ENCODE measurements at places on chromosomes 11 and 22.

- no peak for DNase-seq
Observed at GRCh38 chr22:48135592-48135991, 1373.1 kb downstream of the TBC1D22A start.

DNA sequence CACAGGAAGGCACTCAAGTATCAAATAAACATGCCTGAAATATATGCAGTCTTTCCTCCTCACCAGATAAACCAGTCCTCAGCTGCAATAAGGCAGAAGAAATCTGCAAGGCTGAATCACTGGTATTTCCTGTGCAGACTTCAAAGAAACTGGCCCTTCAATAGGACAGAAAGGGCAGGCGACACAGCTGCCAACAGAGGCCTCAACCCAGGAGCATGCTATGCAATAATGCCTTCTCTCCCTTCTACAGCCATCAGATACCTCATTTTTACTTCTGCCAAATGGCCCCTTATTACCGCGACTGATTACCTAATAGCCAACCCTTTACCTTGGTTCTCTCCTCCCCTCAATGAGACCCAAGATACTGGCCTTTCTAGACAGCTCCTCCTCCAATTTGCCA is 8.0 kb downstream of the NUMA1 start:
- DNase-seq = no peak

GRCh38 chr11:66612458-66612857 is 4.0 kb upstream of the RBM14 start:
- DNase-seq = no peak

DNA sequence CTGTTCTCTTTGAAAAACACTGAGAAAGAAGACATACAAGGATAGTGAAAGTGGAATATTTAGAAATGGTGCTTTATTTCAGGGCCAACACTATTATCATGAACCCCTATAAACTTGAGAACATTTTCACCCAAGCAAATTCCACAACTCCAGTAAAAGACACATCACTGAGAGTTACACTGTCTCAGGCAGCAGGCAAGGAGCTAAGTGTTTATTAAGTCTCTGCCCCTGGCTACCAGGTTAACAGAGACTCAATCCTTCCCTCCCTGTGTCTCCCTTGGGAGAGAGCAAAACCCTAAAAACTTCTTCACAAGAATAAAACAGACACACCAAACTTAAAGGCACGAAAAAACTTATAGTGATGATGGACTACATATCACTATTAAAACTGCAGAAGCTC is 18.5 kb downstream of the MPPED2 start:
- DNase-seq = no peak

GRCh38 chr22:45781459-45781858 is 109.8 kb downstream of the ATXN10 start:
- no peak for DNase-seq

DNA sequence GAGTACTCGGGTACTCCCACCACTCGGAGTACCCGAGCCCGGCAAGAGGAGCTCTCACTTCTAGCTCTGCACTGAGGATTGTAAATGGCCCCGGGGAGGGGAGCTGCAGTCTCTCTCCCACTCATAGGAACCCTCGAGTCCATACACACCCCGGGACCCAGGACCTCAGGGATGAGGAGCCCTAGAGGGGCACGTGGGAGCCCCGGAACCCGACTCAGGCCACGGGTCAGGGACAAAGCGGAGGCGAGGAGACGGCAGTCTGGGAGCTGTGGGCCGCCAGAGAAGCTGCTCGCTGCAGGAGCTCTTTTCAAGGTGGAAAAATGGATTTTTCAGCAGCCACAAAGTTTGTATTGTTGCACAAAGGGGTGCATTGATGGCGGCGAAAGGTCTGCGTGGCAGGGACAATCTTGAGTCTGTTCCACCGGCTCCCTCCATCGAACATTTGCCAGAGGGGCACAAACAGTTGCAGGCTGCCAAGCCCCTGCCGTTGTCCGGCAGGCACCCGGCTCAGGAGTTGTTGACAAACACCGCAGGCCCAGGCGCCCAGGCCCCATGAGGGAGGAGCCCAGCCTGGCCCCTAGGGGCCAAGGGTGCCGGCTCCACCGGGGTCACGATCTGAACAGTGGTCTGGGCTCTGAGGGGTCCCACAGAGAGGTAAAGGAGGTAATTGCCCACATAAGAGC is 5.7 kb upstream of the FLI1 start:
- no peak for DNase-seq

GRCh38 chr11:76835928-76836612 is 24.6 kb upstream of the ACER3 start:
- DNase-seq = no peak

DNA sequence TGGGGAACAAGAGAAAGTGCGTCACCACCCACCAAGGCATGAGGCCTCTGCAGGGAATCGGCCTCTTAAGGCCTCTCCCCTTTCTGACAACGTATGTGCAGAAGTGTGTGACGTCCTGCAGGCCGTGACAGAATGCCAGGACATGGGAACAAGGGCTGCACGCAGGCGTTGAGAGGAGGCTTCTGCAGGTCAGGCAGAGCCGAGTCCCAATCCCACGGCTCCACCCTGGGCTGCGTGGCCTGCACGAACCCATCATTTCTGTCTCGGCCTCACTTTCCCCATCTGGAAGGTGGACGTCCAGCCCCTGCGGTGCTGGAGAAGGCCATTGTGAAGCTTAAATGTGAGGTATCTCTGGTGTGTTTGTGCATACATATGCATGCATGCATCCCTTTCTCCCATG is 61.8 kb downstream of the SHANK2 start:
- DNase-seq = no peak

DNA sequence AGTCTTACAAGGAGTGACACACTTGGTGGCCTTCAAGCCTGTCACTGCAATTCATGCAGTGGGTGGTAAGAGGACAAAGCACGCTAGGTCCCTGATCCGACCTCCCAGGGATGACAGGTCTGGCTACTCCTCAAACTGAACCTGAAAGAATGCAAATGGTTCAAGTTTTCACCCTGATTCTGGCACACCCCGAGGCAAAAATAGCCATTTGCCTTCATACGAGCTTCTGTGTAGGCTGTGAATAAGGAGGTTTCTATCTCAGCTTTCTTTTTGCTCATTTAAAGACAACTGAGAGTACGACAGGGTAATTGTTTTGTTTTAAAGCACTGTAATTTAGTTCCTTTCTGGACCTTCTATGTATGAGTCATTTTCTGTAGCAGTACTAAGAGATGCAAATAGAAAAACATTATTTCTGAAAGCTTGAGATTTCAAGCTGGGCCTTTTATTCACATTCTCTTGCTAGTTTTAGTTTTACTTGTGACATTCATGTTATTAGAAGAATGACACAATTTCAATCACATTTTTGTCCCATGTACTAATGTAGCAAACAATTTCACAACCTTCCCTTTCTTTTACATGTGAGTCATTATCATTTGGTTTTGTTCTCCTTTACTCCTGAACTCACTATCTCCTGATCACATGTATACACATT is 56.6 kb upstream of the FDX1 start:
- no peak for DNase-seq

- no peak for DNase-seq
Observed at GRCh38 chr11:111417766-111418435, 38.8 kb upstream of the POU2AF1 start.

DNA sequence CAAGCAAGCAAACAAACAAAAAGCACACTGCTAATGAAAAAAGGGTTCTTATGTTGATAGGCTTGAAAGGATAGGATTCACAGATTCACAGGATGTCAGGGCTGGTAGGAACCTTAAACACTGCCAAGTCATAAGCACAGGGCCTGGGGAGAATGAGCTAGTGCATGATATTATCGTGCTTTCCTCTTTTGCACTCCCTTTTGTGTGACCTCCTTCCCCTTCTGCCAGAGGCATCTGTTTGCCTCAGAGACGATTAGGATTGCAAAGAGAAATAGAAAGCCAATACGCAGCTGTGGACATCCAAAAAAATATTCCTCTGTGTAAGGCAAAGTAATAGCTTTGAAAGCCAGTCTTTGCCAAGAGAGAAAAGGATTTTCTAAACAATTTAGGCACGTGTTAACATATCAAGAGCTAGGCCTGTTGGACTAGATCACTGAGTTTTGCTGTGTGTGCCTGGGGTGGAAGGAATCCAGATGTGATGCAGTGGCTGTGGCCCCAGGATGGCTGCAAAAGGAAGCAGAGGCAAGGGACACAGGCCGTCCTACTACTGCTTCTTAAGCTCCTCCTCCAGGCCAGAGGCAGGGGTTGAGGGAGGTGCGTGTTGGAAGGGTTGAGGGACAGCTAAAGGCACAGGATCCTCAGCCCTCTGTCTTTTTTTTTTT is 30.6 kb downstream of the MCHR1 start:
- no peak for DNase-seq

- no peak for DNase-seq
Observed at GRCh38 chr11:126162306-126163030, 49.0 kb downstream of the RPUSD4 start.

DNA sequence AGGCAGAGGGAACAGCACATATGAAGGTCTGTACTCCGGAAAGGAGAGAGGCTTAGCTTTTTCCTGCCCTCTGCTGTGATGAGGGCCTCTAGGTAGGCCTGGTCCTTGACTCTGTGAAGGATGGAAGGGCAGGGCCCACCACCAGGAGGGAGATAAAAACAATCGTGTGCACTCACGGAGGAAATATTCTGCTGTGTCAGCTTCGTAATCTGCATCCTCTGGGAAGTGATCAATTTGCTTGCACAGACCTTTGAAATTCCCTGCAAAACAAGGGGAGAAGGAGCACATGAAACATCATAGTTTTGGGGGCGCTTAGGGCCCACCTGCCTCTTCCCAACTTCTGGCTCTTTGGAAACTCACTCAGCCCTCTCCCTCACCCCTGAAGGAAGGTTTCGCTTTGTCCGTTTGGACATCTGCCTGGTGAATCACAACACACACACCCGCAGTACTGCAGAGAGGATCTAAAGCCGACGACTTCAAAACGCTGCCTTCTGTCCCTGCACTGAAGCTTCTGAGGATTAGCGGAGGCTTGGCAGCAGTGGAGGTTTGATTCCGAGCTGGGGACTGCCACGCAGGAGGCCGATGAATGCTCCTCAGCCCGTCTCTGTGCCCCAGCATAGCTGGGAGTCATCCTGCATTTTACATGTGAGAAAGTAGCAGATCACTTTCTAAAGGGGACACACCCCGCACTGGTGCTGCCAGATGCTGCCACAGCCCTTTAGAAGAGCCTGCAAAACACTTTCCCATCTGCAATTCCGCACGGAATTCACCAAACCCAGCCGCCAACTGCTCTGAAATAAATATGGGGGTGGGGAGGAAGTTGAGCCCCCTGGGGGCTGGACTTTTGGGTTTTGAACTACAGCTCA is 58.6 kb upstream of the EIF3D start:
- DNase-seq = no peak

GRCh38 chr22:42364604-42365110 is 67.5 kb downstream of the NFAM1 start:
- no peak for DNase-seq

DNA sequence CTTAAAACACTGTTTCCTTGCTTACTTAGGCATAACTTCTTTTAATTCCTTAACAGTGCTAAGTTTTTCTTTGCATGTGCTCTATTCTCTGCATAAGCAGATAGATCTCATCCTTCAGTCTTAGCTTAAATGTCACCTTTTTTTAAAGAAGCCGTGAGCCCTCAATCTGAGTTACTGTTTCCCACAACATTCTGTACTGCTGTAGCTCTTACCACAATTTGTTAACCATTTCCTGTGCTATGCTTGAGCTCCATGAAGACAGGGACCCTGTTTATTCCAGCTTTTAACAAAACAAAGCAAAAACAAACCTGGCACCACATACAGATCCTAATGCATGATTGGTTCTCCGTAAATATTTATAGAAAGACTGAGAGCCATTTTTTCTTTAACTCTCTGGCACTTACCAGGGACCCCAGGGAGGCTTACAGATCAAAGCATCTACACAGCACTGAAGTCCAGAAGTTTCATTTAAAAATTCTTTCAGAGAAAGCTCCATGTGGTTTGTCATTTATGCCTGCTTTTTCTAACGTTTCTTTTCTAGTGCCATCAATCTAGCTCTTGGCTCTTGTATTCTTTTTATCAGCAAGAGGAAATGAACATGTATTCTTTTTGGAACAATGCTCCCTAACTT is 74.9 kb downstream of the DYNC2H1 start:
- DNase-seq = no peak

DNA sequence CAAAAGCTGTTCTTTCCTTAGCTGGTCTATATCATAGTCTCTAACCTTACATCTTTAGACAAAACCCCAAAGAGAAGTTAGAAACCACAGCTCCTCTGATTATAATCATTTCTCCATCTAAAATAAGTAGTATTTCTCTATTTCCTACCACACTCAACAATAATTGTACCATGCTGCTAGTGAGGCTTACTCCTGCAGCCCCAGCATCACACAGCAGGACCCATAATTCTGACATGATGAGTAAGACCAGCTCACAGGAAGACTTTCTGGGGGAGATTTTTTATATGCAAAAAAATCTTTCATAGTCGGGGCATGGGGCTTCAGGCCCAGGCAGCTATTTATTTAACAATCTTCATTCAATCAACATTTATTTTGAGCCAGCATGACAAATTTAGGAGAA is 441.6 kb downstream of the DYNC2H1 start:
- no peak for DNase-seq

DNA sequence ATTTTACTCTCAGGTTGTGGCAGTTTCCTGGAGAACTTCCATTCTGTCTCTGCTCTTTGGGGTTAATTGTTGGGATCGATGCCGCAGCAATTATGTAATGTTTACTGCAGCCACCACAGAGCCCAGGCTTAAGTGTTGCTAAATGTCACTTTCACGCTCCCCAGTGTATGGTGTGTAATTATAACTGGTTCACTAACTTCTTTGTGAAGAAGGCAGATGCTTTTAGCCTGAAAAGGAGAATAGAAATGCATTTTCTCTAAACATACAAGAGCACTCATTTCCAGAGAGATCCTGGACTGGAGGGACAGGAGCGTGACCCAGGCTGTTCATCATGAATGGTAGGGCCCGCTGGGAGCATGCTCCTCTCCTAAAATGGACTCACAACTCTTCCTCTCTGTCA is 132.2 kb upstream of the PLET1 start:
- no peak for DNase-seq

DNA sequence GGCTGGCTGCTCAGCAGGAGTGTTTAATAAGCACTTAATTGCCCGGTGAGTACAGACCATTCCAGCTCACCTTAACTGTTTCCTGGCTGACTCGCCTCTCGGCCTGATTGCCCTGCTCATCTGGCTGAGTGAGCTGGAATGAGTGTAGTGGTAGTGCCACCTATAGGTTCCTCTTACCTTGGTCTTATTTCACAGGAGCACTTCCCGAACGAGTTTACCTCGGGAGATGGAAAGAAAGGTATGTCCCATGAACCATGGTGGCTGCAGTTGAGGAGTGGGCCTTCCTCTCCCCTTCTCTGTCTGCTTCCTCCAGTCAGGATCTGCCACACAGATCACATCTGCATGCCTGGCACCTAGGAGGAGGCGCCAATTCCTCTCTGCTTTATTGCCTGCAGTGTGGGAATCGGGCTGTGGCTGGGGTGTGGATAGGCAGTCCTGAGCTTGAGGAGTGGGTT is 26.7 kb downstream of the UPB1 start:
- no peak for DNase-seq

Data from stimulated activated CD8-positive, alpha-beta memory T cell treated with anti-CD3 and anti-CD28 coated beads, Interleukin-7, amount 100 ng/mL, for 1 hour (primary cell).